Cardiac septum (tissue), 1 donor: ENCODE measurements at places on chromosomes 5 and 9. TPM values are rescaled to one million over a fixed set of nuclear protein-coding genes. Genes with fewer than 3 reads are reported as not detected.

- no peak for DNase-seq
These were observed 21.0 kb upstream of the TRIM52 start for GRCh38 chr5:181281984-181282316.

The WDR38 gene
- not detected for total RNA-seq

DNA sequence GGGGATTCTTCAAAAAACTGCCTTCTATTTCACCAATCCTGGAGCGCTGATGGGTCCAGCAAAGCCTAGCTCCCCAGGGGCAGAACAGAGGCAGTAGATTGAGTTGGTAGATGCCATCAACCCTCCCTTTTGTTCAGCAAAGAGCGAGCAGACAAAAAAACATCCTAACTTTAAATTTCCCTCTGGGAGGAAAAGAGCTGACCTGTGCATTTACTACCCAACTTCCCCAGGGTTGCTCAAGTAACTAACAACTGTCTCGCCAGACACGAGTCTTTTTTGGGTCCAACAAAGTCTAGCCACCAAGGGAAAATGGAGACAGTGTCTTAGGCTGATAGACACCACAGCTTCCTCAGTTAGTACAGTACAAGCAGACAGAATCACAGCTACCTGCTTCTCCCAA is 476.3 kb upstream of the GRIA1 start:
- DNase-seq: no peak

The ARL10 gene
- 11.4 TPM for total RNA-seq

The CYSRT1 gene
- total RNA-seq: not detected

- no peak for DNase-seq
These were observed 179.0 kb downstream of the TAF11L14 start for GRCh38 chr5:17813214-17813613.

- no peak for DNase-seq
These were observed 113.0 kb downstream of the PAM start for GRCh38 chr5:102867992-102868662.

DNA sequence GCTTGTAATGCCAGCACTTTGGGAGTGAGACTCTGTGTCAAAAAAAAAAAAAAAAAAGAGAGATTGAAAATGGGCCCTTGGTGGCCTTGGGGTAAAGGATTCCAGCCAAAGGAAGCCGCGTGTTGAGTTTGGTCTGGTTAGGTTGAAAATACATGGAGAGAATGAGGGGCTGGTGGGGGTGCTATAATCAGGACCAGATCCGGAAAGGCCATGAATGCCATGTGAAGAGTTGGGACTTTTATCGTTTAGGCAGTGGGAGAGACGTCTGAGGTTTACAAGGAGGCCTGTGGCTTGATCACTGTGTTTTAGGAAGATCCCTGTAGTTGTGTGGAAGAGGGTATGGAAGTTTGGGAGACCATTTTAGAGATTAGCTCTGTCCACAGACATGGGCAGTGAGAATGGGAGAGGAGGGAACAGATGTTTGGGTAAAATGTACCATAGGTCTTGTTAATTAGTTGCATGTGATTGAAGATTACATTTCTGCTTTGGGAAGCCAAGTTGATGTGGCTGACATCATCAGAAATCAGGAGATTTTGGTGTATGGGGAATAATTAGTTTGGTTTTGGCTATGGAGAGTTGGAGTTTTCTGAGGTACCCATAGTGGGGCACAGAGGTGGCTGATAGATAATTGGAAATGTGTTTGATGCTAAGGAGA is 3.5 kb downstream of the MSANTD3 start:
- DNase-seq: no peak

- DNase-seq: no peak
These were observed 16.2 kb upstream of the CPLX2 start for GRCh38 chr5:175855041-175855720.

DNA sequence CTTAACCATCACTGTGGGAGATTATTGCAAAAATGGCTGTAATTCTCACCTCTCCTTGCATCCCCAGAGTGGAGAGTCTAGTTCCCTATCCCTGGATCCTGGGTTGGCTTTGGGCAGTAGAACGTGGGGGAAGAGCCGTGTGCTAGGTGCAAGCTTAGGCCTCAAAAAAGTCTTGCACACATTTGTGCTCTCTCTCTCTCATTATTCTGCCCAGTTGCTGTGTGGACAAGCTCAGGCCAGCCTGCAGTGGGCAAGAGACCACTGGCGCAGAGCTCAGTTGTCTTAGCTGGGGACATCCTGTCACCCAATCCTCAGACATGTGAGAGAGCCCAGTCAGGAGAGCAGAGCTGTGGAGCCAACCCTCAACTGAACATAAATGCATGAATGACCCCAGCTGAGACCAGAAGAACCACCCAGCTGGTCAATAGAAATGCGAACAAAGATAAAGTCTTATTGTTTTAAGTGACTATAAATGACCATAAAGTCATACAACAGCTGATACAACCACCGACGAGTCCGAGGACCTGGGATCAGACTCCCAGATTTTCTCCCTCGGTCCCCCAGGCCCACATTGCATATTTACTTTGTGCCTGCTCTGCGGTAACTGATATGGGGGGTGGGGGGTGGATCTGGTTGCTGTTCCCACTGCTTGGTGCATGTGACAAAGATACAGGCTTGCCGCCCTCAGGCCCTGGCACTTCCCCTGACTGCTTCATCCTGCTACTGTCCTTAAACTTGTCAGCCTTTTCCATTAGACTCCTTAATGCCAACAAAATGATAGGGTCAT is 166.4 kb upstream of the MVB12B start:
- DNase-seq: no peak
